Left lobe of liver (tissue), 2 donors: ENCODE measurements at places on chromosomes 16 and 17. TPM values are rescaled to one million over a fixed set of nuclear protein-coding genes. Genes with fewer than 3 reads are reported as not detected.

DNA sequence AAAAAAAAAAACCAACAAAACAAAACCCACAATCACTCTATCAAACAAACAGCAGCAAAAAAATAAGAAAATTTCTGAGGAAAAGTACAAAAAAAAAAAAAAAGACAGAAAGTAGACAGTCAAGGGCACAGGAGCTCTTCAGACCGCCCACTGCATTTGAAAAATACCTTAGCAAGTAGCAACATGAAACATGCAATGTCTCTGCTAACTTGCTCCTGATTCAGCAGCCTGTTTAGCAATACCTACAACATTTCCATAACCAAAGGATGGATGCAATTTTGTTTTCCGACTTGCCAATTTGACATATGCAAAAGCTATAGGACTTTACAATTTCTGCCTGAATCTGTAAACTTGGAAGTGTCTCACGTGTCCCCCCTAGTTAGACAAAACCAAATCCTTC lies 57.4 kb downstream of the SYNRG start:
- DNase-seq: no peak

- DNase-seq: no peak
Measured at GRCh38 chr16:57318240-57318970, 33.9 kb upstream of the PLLP start.

DNA sequence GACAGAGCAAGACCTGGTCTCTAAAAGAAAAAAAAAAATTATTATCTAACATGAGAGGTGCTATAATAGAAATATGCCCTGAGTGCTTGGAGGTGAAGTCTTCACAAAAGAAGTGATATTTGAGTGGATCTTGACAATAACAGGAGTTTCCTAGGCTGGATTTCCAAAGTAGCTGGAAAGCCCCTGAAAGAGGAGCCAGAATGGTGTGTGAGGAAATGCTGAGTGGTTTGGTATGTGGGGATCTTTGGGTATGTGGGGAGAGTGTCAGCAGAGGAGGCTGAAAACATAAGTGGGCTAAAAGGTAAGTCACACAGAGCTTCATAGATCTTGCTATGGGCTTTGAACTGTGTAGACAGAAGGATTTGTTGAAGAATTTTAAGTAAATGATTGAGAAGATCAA lies 100.1 kb downstream of the YPEL2 start:
- no peak for DNase-seq

Gene DNAI2
- not detected for total RNA-seq

GRCh38 chr17:73785958-73786743 lies 141.9 kb upstream of the SDK2 start:
- DNase-seq: no peak
